ENCODE measurements at places on chromosomes 16 and 17.
A peak's percentile ranks its signal among the peaks of the same experiment; 100 is the strongest.

DNA sequence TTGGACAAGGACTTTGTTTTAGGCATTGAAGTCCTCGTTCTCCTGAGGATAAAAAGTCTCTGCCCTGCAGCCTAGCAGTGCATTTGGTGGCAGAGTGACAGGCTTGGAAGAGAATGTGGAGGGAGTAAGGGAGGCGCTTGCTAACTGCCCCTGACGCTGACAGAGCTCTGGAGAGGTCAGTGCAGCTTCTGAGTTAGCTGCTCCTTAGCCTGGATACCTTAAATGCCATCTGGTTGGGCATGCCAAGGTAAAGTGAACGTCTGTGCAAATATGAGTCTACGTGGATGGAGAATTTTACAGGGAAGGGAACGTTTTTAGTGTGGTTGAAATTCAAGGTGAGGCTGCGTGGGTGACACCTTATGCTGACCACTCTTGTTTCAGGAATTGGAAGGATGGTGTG is 44.4 kb downstream of the SEC14L1 start:
- no peak for DNase-seq

DNA sequence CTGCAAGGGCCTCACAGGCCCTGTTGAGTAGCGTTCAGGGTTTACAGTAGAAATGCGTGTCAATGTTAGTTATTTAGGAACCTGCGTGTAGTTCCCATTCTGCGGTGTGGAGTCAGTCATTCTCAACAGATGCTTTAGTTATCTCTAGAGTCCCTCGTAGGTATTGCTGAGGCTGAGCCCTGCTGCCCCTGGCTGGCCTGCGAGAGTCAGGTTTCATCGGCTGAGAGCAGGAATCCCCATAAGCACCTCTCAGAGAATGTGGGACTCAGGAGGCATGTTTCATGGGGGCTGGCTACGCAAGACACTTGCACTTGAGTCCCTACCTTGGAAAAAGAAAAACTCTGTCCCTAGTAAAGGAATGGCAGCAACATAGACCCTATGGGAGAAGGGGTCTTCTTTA is 347.5 kb upstream of the ASIC2 start:
- no peak for DNase-seq

- peak; percentile 18 for DNase-seq
These were observed 11.3 kb upstream of the DHRS7C start for GRCh38 chr17:9802697-9803096.

GRCh38 chr16:22250522-22250921 is 44.4 kb downstream of the EEF2K start:
- DNase-seq: no peak

DNA sequence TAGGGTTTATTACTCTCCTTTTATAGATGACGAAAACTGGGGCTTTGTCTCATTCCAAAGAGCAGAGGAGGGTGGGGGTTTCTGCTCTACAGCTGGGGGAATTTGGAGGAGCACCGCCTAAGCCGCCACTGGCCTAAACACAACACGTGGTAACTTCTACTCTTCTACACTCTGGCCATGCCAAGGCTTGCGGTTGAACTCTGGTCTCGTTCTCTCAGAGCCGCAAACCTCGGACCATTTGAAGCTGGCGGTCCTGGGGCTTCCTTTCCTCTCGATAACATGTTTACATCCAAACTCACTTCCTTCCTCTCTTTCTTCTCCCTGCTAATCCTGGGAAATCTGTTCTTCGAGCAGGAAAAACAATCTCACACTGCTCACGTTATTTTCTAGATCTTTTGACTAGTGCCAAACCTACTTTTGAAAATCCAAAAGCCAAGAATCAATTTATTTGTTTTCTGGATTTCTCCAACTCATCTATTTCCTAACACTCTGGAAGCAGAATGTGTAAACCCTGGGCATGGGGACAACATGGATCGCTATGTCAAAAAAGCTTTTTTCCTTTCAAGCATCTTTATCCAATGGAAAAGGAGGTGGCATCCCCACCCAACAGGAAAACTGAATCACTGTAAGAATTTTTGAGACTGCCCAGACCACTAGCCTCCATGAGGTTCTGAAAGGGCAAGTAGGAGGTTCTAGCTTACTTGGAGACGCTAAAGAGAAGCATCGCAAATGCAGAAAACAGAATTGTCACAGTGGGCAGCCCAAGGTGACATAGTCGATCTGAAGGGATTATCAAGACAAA is 13.6 kb upstream of the EEF2K start:
- DNase-seq: peak; percentile 93

GRCh38 chr17:76543482-76543825 is 3.6 kb downstream of the PRCD start:
- no peak for DNase-seq

DNA sequence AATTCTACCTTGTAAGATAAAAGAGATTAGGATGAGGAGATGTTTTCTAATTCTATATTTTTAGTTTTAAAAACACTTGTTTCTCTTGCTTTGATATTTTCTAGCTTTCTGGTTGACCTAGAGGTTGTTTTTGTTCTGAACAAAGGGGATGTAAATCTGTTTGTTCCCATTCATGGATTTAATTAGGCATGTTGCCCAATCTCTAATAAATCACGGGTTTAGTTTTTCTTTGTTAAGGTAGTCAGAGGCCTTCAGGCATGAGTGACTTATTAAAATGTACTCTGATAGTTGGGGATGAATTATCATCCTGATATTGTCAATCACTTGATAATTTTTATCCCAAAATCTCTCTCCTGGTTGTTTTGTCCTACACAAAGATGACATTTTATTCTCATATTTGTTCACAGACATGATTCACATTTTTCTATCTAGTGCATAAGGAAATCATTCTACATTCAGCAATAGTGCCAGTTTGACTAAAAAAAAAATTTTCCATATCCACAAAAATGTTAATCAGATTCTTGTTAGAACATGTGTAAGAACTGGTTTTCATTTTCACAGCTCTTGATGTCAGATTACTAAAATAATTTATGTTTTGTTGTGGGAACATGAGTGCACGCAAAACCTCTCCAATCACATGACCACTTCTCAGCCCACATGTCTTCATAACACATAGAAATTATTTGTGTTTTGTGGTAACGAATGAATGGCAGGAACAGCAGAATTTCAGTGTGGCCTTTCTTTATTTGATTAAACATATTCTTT is 95.7 kb upstream of the AKTIP start:
- no peak for DNase-seq

- no peak for DNase-seq
These were observed 57.6 kb downstream of the BANP start for GRCh38 chr16:88008840-88009239.

- peak; percentile 51 for DNase-seq
These were observed 26.1 kb downstream of the LRRC75A start for GRCh38 chr17:16465861-16466338.

GRCh38 chr17:63741143-63741407 is 524 bp downstream of the STRADA start:
- no peak for DNase-seq

GRCh38 chr16:81695321-81696165 is 83.5 kb upstream of the PLCG2 start:
- DNase-seq: no peak

- no peak for DNase-seq
These were observed 1.3 kb downstream of the MYL11 start for GRCh38 chr16:30375864-30376263.

GRCh38 chr17:18318117-18318516 is 3.0 kb downstream of the SMCR8 start:
- DNase-seq: no peak

DNA sequence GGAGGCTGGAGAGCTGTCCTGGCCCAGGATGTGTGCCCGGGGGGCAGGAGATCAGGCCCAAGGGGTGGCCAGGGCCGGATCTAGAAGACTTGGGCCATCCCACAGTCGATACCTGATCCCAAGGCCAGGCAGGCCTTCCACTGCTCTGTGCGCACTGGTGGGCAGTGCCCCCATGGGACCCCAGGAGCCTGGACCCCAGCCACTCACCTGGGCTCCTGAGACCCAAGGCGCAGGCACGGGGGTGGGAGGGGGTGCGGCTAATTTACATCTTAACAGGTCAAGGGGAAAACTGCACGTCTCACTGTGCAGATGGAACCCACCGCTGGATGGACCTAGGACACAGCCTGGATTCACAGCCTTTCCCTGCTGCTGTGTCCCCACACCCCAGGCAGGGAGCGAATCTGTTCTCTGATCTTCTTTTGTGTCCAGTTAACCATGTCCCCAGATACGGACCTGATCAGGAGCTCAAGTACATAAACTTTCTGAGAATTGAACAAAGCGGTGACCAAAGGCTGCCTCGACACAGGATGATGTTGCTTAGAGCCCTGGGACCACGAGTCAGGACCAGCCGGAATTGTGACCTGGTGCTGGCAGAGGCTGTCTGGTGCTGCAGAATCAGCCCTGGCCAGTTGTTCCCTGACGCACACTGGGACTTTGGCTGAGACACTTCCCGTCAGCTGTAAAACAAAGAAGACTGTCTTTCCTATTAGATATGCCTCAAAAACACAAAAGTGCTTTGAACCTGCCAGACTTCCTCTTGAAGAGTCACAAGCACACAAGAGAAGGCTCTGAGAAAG is 60.6 kb downstream of the TNFRSF13B start:
- DNase-seq: no peak

DNA sequence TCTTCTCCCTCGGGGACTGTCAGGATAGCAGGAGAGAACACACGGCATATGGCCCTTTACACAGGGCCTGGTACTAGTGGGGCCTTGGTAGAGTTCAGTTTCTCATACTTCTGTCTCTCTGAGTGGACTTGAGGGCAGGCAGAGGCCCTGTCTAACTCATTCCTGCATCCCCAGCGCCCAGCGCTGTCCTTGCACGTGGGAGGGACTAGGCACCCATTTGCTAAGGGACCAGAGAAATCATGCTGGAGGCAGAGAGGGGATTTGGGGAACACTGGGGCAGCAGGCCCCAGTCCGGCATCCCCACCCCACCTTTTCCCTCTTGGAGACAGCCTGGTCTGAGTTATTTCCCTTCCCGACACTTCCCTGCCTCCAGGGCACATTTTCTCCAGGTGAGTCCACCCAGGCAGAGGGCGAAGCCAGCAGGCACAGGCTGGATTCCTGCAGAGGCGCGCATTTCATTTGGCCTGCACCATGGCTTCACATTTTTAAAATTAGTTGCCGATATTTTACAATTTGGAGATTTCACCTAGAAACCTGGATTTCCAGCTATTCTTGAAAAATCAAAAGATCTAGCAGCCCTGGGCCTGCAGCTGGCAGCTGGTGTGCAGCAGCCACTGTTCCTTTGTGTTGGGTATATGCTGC is 9.7 kb upstream of the NKD1 start:
- no peak for DNase-seq

- DNase-seq: no peak
These were observed 1.6 kb upstream of the XPO6 start for GRCh38 chr16:28213396-28213795.

DNA sequence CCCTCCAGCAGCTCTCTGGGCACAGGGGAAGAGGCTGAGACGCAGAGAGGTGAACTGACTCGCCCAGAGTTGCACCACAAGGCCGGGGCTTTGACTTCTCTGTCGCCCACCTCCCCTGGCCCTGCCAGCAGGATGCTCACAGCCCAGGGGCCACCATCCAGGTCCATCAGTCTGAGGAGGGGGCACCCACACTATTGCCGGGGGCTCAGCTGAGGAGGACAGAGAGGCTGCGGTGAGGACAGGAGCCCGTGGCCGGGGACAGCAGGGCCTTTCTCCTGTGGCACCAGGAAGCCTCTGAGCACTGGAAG is 32.6 kb downstream of the KDM8 start:
- DNase-seq: no peak

- DNase-seq: no peak
These were observed 15.9 kb downstream of the TNRC6A start for GRCh38 chr16:24745391-24745790.

DNA sequence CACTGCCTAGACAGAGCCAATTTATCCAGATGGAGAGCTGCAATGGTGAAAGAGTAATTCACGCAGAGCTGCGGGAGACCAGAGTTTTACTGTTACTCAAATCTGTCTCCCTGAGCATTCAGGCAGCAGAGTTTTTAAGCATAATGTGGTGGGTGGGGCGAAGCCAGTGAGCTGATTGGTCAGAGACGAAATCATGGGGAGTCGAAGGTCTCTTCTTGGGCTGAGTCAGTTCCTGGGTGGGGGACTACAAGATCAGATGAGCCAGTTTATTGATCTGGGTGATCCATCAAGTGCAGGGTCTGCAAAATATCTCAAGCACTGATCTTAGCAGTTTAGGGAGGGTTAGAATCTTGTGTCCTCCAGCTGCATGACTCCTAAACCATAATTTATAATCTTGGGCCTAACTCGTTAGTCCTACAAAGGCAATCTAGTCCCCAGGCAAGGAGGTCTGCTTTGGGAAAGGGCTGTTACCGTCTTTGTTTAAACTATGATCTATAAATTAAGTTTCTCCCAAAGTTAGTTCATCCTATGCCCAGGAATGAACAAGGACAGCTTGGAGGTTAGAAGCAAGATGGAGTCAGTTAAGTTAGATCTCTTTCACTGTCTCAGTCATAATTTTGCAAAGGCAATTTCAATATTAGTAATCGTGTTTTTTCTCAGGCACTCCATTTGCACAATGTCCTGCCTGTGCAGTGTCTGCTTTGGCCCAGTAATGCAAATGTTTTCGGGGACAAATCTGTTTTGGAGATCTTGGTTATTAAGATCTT is 27.0 kb downstream of the PIGL start:
- peak; percentile 12 for DNase-seq

GRCh38 chr17:7308625-7309433 is 1.4 kb downstream of the EIF5A start:
- peak; percentile 79 for DNase-seq

DNA sequence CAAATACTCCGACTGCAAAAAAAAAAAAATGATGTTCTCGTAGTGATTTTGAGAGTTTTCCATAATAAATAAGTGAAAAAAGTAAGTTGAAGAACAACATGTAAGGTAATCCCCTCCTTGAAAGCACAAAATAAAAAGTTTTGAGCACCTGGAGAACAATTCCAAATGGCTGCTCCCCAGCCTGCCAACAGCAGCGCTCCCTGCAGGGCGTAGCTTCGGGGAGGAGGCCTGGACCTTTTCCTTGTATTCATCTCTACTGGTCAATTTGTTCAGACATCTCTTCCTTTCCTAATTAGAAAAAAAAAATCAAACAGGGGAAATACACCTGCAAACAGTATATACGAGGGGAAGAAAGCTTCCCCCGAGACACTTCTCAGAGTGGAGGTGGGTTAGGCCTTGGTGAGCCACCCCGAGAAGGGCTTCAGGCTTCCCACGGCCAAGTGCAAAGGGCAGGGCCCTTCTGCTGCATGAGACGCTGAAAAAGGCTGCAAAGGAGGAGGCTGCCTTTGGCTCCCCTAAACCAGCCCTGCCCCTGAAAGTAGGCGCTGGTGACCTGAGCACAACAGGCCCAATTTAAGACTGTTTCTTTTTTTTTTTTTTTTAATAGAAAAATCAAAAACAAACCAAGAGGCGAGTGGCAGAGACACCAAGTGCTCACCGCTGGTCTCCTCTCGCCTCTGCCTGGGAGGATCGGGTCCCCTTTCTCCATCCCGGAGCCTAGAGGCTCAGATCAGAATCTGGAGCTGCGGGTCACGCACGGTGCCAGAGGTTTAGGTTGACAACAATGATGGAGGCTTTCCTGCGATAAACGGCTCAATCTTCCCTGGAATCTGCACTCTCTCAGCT is 193.1 kb upstream of the FOXF1 start:
- no peak for DNase-seq

- peak; percentile 66 for DNase-seq
These were observed 33.6 kb upstream of the CACNG4 start for GRCh38 chr17:66930933-66931332.
